ENCODE measurements at places on chromosomes 3 and 15. TPM values are rescaled to one million over a fixed set of nuclear protein-coding genes. Genes with fewer than 3 reads are reported as not detected.

Gene CHRD
- total RNA-seq = 0.53 TPM

Gene TMEM158
- total RNA-seq = 0.42 TPM

Gene DNAJC13
- total RNA-seq = 71.7 TPM

Gene RFC4
- total RNA-seq = 33.7 TPM

Gene EIF2B5
- total RNA-seq = 38.8 TPM

Gene LRRC49
- total RNA-seq = 6.6 TPM

Gene DUOXA2
- not detected for total RNA-seq

Gene CFAP100
- not detected for total RNA-seq

Gene AMOTL2
- 145 TPM for total RNA-seq

Gene SEC61A1
- total RNA-seq = 312 TPM

Gene THAP10
- 4.0 TPM for total RNA-seq

Gene GRK7
- not detected for total RNA-seq

Gene EXD1
- total RNA-seq = not detected

Gene DNAH1
- 5.8 TPM for total RNA-seq

Gene SLC27A2
- not detected for total RNA-seq

Gene GOLGA6L4
- 7.5 TPM for total RNA-seq

Gene ZNF662
- 0.83 TPM for total RNA-seq

Gene PPP1R14D
- total RNA-seq = not detected

Data from endothelial cell of umbilical vein (primary cell).